ENCODE measurements at places on chromosomes 6 and 20. TPM values are rescaled to one million over a fixed set of nuclear protein-coding genes. Genes with fewer than 3 reads are reported as not detected.

Gene CRISP2
- total RNA-seq: not detected

Gene TCP11
- not detected for total RNA-seq

Gene HAO1
- not detected for total RNA-seq

Gene DEFB132
- not detected for total RNA-seq

Gene SLC22A1
- 0.57 TPM for total RNA-seq

Gene BEND6
- total RNA-seq: not detected

Gene CEP250
- total RNA-seq: 56.8 TPM

Gene TINAG
- not detected for total RNA-seq

Gene SPATS1
- not detected for total RNA-seq

Gene EEF1A2
- total RNA-seq: 0.45 TPM

Gene TPBG
- not detected for total RNA-seq

Gene STMND1
- total RNA-seq: not detected

Gene HSPA1L
- total RNA-seq: 2.6 TPM

Gene CENPW
- 57.9 TPM for total RNA-seq

Gene IP6K3
- total RNA-seq: not detected

Gene SMOC2
- not detected for total RNA-seq

Gene VARS1
- total RNA-seq: 124 TPM

Gene SLC44A4
- total RNA-seq: not detected

Gene KHDC1L
- total RNA-seq: not detected

Gene FBXO30
- 4.5 TPM for total RNA-seq

Gene RIPPLY2
- total RNA-seq: not detected

Gene PAX1
- total RNA-seq: not detected

Gene SRMS
- not detected for total RNA-seq

Gene ZBP1
- 10.5 TPM for total RNA-seq

Gene SIRPD
- total RNA-seq: 0.20 TPM

Gene F13A1
- not detected for total RNA-seq

Gene PSORS1C2
- not detected for total RNA-seq

Gene MAPK14
- total RNA-seq: 62.1 TPM

Gene PNPLA1
- not detected for total RNA-seq

Gene VWA7
- 4.9 TPM for total RNA-seq

Gene TFAP2A
- total RNA-seq: 0.07 TPM

Gene TNNC2
- total RNA-seq: not detected

Gene SEMG1
- not detected for total RNA-seq

Gene PTK7
- 1.9 TPM for total RNA-seq

Gene CTAGE9
- not detected for total RNA-seq

Gene ELOVL2
- total RNA-seq: not detected

Gene FAM83C
- not detected for total RNA-seq

Gene PDE10A
- total RNA-seq: not detected

Gene SMIM26
- 41.8 TPM for total RNA-seq

Gene PI3
- not detected for total RNA-seq

Gene PNLDC1
- 0.50 TPM for total RNA-seq

Gene SAMD10
- 21.8 TPM for total RNA-seq

Gene ERVFRD-1
- 0.07 TPM for total RNA-seq

Gene SUMO4
- total RNA-seq: 9.6 TPM

Gene IRF4
- total RNA-seq: 177 TPM

Gene CFAP206
- total RNA-seq: 0.07 TPM

Gene SIRPA
- 0.05 TPM for total RNA-seq

Gene PRND
- not detected for total RNA-seq

Gene FOXC1
- total RNA-seq: not detected

Gene OVOL2
- total RNA-seq: not detected

Gene IBTK
- 43.8 TPM for total RNA-seq

Gene POM121L2
- not detected for total RNA-seq

Data from T-helper 2 cell treated with Interferon-gamma antibody and Interleukin-4, amounts not matched to agents 100 ng/mL and 5 ng/mL, for 36 hours (primary cell).